ENCODE measurements at places on chromosomes 16 and 17.

- DNase-seq: no peak
These were observed 77.4 kb downstream of the SPECC1 start for GRCh38 chr17:20086416-20087076.

GRCh38 chr16:71775949-71776348 lies 32.7 kb downstream of the AP1G1 start:
- no peak for DNase-seq

DNA sequence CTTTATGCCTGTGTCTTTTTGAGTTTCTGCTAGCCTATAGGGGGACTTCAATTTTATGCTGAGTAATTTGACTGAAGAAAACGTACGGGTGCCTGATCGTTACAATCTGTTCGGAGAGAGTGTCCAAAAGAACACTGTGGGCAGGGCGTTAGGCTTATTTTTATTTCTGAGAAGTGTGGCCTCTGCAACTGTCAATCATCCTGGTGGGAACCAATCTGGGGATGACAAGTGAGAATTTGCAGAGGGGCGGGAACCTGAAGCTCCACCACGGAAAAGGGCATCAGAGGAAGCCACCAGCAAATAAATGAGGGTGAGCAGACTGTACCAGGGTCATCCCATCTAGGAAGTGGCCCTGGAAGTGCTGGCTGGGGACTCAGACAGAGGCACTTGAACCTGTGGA lies 12.0 kb upstream of the CDYL2 start:
- DNase-seq: no peak

GRCh38 chr17:47184681-47185080 lies 4.4 kb downstream of the CDC27 start:
- no peak for DNase-seq

DNA sequence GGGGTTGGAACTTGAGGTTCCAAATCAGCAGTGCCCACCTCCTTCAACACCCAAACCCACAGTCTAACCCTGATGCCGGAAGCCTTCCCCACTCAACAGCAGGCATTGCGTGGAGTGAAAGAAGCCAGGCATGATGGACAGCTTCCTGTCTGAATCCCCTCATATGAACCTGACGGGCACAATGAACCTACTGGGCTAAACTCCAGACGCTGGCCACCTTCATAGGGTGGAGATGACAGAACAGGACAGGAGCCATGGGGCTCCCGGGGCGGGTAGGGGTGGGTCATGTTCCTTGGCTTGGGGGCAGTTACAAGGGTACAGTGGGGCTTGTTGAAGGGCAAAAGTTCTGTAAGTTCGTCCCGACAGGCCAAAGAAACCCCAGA lies 460 bp upstream of the HSBP1 start:
- no peak for DNase-seq

GRCh38 chr17:74125156-74125555 lies 78.3 kb upstream of the RPL38 start:
- DNase-seq: no peak

- no peak for DNase-seq
These were observed 19.7 kb downstream of the MEAK7 start for GRCh38 chr16:84484579-84485254.

GRCh38 chr16:21646721-21647561 lies 5.5 kb downstream of the IGSF6 start:
- DNase-seq: no peak

DNA sequence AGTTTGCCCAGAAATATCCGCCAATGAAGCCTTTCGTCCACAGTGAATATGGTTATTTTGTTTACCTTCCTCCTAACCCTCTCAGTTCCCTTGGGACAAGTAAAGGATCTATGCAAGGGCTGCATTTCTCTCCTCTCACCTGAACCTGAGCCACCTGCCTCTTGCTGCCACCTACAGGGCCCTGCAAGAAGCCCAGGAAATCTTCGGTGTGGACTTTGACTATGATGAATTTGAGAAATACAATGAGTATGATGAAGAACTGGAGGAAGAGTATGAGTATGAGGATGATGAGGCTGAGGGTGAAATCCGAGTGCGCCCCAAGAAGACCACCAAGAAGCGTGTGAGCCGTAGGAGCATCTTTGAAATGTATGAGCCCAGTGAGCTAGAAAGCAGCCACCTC lies 14.0 kb downstream of the SUPT6H start:
- no peak for DNase-seq

- no peak for DNase-seq
These were observed 628 bp downstream of the GABARAPL2 start for GRCh38 chr16:75566758-75567255.

DNA sequence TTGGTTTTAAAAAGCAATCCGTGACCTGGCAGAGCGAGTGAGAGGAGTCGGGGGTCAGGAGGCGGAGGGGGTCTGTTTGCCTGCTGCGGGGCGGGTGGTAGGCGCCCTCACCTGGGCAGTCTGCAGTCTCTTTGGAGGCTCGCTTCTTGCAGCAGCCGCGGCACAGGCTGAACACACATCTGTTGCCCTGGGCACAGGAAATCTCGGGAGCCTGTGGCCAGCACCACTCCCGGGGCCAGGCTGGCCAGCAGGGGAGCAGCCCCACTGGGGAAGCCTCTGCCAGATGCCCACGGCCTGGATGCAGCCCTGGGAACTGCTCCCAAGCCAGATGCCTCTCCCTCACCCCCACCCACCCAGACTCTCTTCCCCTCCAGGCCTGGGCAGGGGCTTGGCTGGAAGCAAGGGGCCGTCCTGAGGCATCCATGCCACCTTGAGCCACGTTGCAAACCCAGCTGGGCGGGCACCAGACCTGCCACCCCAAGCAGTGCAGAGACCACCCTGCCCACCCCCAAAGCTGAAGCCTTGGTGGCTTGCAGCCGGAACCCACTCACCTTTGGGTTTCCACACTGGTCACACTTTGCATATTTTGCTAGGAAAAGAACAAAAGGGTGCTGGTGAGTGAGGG lies 6.6 kb downstream of the GPS1 start:
- no peak for DNase-seq

DNA sequence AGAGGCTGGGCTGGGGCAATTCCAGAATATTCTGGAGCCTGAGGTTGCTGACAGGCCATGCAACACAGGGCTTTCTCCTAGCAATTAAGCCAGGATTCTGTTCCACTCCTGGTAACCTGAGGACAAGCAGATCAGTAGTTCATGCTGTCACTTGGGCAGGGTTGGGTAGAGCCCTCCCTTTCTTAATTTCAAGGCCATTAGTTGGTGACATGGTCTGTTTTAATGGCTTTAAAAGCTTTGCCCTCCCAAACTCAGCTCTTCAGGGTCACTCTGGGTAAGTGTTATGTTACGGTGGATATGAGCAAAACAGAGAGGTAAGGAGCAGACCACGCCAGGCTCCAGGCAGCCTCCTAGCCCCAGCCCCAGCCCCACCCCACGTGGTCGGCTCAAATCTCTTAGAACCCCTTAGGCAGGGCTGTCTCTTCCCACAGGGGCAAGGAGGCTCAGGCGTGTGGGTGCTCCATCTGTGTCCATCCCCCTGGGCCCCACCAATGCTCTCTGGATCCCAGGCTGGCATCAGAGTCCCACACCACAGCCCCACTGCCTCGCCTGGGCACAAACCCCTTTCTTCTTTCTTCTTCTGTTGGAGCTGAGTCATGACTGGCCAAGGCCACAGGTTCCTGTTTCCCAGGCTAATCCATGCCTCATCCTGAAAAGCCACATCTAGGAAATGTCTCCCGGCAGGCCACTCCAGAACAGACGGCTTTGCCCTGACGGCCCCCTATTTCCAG lies 27.5 kb downstream of the CEP295NL start:
- DNase-seq: no peak

GRCh38 chr17:80476877-80477646 lies 655 bp upstream of the NPTX1 start:
- DNase-seq: no peak

DNA sequence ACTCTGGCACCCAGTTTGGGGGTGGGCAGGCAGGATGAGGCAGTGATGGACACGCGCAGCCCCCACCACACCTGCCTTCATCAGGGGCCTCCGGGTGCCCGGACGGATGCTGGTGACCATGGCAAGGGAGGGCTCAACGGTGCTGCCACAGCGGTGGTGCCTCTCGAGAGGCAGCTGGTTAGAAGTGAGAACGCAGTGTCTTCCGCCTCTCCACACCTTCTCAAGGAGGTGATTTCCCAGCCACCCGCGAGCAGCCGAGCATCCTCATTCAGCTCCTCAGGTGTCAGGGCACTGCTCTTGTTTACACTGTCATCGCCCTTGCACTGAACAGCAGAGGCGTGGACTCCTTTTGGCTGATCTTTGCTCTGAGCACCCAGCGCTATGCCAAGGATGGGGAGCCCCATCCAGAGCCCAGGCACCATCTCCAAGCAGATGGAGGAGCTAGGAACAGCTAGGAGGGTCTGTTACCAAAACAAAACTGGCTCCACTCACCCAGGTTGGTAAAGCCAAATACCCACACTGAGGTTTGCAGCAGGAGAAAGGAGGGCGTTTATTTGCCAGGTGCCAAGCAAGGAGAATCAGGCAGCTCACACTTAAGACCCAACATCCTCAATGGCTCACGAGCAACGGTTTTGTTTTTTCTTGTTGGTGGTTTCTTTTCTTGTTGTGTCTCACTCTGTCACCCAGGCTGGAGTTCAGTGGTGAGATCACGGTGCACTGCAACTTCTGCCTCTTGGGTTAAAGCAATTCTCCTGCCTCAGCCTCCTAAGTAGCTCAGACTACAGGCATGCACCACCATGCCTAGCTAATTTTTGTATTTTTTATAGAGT lies 174.3 kb upstream of the TNRC6C start:
- DNase-seq: no peak

GRCh38 chr17:38463451-38463858 lies 35.2 kb downstream of the ARHGAP23 start:
- no peak for DNase-seq

- peak; percentile 74 for DNase-seq
These were observed 6.6 kb downstream of the CDC42EP4 start for GRCh38 chr17:73304971-73305812.

DNA sequence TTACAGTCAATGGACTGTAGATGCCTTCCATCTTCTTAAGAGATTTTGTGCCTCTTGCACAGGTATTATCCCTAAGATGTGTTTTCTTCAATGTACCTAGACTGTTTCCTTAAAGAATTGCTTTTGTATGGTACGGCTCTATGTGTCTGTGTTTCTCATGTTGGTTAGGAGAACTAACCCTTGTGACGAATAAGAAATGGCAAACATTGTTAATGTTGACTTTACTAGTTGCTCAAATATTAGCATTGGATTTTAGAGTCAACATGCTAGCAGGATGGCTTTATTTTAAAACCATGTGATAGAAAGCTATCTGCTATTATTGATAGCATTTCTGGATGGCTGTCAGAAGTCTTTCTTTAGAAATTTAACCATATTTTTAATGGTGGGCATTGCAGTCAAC lies 34.5 kb downstream of the WWOX start:
- no peak for DNase-seq

DNA sequence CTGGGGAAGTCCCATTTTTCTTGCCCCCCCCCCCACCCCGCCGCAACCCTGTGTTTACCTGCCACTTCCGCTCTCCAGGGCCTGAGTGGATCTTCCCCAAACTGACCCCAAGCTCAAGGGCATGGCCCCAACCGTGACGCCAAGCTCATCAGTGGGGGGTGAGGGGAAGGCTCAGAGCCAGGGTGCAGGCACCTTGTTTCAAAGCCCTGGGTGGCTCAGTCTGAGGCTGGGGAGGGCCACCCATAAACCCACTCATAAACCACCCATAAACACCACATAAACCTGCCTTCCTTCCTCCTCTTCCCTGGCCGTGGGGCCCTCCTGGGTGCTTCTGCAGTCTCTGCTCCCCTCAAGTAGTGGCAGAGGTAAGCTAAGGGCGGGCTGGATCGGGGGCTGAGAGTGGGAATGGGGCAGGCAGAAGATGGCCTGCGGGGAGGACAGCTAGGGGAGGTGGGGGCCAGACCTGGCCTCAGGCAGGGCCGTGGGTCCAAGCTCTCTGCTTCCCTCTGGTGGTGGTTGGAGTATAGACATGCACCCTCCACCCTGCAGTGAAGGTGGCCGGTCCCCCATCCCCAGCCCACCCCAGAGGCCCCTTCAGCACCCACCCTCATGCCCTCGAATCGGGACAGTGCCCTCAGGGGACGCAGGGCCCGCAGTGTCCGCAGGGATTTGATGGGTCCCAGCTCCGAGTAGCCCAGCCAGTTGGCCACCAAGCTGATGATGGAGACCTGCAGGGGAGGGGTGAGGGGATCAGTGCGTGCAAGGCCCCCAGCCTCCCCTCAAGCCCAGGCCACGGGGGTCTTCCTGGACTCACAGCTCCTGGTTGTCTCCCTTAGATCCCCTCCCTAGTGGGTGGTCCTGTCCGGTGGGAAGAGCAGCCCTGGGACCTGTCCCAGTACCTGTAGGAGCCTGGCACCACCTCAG lies 14.6 kb upstream of the CD79B start:
- DNase-seq: peak; percentile 23

DNA sequence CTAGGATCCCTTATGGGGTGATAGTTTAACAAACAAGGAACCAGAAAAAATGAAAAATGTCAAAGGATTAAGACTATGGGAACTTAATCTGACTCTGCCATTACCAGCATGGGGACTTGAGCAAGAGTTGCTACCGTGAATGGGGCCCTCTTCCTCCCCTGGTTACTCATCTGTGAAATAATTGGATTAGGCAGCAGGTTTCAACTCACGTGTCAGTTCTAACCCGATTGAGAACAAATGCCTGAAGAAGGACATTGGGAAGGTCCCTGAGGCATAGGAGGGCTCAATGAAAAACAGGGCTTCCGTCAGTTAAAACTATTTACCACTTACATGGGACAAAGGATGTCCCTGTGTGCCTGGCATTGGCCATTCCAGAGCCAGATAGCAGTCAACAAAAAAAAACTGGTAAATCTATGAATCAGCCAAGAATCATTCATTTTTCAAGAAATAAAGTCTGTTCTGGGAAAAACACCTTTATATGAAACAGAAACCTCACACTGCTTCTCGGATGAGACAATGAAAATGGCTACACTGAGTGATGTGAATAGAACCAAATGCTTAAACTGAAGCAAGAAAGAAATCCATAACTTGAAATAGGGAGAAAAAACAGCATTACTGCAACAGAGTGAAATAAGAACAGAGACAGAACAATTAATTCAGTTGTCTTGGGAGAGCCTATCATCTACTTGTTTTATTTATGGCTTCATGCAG lies 104.3 kb downstream of the ADAMTS18 start:
- DNase-seq: no peak

DNA sequence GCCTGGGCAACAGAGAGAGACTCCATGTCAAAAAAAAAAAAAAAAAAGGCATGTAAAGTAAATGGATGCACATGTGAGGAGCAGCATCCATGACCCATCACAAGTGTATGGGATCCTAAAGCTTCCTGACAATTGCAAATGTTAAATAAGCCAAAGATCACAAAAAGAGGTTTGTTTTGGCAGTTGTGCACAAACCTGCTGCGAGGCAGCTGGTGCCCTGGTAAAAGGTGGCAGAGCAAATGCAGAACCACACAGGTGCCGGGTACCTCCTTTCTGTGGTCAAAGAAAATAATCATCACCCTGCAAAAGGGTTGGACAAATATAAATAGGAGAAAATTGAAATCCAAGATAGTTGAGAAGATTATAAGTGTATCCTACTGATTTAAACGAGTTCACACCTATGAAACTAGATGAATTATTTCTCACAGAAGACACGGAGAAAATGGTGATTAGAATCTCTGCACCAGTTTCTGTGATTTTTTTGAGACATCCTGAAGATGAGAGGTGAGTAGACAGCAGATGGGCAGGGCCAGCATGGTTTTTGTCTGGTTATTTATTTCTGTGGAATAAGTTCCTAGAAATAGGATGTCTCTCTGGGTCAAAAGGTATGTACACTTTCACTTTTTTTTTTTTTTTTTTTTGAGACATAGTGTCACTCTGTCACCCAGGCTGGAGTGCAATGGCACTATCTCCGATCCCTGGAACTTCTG lies 291.3 kb downstream of the CDH13 start:
- peak; percentile 38 for DNase-seq

All from NCI-H2081 (cell line).